Astrocyte of the hippocampus (primary cell): ENCODE measurements at places on chromosomes 5 and 9.

DNA sequence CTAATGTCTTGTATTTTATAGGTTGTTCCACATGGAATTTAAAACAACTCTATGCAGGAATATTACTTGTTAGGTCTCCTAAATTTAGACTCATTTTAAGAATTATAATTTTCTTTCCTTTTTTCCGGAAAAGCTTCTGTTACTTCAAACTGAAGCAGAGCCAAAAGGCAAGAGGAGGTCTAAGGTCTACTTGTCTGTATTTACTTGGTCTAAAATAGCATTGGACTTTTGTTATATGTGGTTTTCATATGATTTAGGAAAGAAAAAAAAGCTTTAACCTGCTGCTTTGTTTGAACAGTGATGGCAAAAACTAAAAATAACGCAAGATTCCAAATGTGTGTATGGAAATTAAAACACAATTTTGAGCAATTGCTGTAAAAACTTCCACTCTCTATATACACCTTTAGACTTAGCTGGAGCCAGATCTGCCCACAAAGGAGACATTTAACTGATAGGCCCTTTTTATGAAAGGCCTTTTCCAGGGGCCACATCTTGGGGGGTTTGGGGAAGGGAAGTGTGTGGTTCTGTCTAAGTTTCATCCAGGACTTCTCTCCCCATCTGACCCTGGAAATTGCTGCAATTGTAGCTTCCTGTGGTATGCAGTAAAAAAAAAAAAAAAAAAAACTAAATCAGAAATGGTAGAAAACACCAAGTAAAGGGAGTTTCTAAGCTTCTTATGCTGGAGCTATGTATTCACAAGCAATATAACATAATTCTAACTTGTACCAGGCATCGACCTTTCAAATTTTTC is 307.7 kb upstream of the MEF2C start:
- no peak for DNase-seq

GRCh38 chr9:124339603-124340146 is 75.6 kb downstream of the PSMB7 start:
- no peak for DNase-seq

GRCh38 chr5:123438902-123439301 is 15.7 kb upstream of the CEP120 start:
- no peak for DNase-seq

DNA sequence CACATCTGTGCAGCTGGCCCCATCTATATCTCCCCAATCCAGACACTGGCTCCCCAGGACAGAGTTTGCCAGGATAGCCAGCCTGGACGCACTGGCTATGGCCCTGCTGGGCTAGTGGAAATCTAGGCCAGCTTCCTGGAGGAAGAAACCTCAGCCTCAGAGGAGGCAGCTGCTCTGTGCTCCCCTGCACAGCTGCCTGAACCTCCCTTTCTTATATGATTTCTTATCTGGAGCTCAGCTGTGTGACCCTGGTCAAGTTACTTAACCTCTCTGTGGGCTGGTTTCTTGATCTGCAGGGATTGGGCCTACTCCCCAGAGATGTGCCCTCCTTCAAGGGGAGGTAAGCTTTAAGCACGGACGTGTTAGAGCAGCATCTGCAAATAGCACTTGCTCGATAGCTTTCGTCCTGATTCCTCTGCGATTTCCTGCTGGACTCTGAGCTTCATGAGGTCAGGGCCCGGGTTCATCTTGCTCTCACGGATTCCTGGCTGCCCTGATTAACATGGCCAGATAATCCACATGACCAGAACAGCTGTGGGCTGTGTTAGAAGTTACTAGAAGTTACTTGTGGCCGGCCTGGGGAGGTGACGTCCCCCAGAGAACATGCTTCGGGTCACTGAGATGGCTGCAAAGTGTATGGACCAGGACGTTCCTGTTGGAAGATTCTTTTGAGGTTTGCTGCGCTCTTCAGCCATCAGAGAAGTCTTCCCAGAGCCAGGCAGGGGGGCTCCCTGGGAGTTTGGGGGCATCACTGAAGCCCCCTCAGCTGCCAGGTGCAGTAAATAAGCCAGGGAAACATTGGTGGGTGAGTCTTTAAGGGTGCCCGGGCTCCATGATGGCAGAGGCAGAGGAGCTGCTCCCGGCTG is 14.5 kb downstream of the C9orf50 start:
- DNase-seq = no peak

GRCh38 chr5:76662521-76662920 is 39.3 kb upstream of the F2RL2 start:
- no peak for DNase-seq

DNA sequence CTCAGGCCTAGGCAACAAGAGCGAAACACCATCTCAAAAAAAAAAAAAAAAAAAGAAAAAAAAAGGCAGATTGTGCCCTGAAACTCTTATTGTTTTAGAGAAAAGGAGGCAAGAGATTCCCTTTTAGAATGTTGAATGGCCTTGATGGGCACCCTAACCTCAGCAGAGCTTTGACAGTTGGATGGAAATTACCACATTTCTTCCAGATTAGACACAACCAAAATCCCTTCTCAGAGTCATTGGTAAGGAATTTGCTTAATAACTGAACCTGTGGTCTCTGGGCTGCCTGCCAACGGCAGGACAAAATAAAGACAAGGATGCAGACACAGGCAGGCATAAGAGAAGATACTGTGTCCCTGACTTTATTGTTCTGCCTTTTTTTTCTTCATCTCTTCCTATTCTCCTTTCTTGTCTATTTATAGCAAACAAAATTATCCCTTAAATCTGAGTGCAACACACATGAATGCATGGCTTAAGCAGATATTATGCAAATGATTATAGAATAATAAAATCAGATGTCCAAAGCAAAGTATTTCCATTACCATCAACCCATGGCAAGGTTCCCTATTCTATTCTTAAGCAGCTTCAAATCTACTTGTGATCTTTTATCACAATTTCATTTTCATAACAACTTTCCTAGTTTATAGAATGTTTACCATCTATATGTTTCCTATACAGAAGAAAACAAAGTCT is 37.3 kb upstream of the TRIO start:
- peak; percentile 96 for DNase-seq

GRCh38 chr5:89064736-89065135 is 181.8 kb upstream of the MEF2C start:
- DNase-seq = no peak

GRCh38 chr5:14062178-14062577 is 81.0 kb upstream of the TRIO start:
- DNase-seq = peak; percentile 81

DNA sequence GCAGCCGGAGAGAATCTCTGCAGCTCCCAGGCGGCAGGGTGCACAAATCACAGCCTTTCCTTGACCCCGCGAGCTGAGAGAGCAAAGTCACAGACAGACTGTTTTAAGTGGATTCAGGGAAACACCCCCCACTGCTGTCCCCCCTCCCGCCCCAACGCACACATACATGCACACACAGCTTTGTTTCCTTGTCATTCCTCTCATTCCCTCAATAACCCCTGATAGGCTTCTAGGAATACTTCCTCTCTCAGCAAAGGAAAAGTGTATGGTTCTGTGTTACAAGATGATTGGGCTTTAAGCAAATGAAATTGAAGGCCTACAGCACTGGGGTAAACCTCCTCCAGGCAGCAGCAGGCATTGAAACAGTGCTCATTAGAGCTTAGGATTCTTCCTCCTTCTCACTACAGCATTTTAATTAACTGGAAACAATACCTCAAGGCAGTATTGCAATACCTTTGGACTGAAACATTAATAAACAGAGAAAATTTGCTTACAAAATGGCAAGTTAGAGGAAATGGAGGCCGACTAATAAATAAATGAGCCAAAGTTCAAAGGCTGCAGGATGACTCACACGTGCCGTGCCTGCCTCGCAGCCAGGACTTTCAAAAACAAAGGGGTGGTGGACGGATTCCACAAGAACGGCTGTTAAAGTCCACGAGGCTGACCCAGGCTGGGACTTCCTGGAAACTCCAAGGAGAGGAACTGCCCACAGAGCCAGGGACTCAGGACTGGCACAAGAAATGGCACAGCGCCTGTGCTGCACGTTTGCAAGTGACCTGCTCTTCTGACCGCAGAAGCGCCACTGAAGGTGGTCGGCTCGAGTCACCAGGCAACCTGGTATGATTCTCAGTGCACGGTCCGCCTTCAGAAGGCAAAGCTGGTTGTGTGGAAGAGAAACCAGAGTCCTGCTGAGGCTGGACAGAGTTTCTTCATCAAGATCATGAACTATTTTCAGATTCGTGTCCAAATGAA is 236.2 kb downstream of the SYK start:
- peak; percentile 75 for DNase-seq

DNA sequence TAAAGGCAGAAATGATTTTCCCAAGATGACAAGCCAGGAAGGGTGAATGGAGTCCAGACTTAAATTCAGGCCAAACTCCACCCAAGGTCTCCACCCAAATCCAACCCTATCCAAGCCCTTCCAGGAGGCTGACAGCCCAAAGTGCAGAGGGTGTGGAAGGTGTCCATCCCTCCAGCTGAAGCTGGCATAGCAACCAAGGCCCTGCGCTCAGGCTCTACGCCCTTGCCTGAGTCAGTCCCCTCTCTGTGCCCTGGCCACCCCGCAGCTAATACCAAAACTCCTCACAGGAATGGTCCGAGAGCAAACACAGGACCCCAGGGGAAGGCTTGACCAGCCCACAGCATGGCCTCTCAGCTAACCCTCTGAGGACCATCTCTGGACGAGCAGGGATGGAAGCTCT is 2.1 kb downstream of the SEPTIN8 start:
- no peak for DNase-seq

DNA sequence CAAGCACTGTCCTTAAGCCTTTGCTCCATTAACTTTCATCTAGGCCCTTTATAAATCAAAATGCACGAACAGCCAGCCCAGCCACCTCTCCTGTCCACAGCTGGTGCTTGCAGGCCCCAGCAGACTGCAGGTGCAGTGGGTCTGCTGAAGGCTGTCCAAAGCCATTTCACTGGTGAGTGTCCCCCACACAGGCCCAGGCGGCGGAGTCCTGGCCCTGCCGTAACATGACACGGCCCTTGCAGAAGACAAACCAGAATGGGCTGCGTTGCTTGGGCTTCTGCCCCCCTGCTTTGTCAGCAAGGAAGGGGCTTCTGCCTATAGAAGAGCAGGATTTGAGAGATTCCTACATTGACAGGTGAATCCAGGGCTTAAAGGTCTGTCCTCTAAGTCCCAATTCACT is 188.6 kb downstream of the NR3C1 start:
- no peak for DNase-seq

- no peak for DNase-seq
These were observed 372.4 kb upstream of the DMAC1 start for GRCh38 chr9:8172000-8172399.

GRCh38 chr9:114313186-114313585 is 9.7 kb upstream of the ORM1 start:
- no peak for DNase-seq

DNA sequence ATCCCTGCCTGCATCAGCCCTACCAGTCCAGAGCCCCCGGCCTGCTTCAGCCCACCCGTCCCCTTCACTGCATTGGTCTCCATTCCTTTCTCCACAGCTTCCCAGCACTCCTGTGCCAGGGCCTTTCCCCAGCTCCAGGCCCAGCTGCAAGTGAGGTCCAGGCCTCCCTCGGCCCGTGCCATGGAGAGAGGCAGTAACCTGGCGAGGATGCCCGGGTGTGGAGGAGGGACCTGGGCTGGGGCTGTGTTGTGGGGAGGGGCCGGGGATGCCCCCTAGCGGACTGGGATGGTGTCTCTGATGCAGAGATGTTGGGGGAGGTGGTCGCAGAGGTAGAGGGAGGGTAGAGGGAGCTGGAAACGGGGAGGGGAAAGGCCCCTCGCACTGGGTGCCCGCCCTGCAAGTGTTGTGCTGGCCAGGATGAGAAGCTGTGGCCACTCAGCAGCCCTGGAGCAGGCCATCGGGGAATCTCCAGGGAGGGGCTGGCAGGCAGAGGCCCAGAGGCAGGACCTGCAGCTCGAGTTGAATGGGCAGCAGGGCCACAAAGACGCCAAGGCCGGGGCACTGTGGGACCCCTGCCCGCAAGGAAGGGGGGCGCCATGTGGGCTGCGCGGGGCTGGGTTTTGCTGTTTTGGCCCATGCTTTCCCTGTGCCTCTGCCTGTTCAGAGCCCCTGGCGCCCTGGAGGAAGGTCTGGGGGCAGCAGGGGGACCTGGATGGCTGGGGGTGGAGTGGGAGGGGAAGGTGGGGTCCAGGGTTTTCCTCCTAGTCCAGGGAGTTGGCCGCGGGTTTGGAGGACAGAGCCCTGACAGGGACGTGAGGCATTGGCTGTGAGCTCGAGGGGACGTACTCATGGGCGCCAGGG is 26.0 kb upstream of the NKD2 start:
- DNase-seq = no peak

DNA sequence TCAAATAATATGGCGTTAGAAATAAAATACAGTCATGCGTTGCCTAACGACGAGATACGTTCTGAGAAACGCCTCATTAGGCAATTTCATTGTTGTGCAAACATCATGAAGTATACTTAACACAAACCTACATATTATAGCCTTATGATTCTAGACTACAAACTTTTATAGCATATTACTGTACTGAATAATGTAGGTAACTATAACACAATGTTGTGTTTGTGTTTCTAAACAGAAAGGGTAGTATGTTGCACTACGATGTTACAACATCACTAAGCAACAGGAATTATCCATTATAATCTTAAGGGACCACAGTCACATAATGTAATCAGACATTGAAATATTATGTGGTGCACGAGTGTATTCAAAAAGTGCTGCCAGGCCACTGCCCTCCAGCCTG is 3.0 kb upstream of the SMC2 start:
- DNase-seq = no peak

DNA sequence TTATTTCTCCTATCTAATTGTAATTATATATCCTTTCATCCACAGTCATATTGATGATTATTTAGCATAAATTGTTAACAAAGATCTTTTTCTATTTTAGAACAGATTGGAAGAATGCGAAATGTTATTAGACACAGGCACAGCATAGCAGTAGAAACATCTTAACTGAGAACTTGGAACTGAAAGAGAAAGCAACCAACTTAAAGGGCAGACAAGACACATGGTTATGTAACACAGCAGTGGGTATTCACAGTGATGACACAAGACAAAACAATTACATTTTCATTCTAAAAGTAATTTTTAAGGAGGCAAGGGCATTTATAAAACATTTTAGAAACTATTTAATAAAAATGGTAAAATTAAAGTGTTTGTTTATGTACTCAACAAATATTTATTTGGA is 57.7 kb upstream of the MEF2C start:
- no peak for DNase-seq

DNA sequence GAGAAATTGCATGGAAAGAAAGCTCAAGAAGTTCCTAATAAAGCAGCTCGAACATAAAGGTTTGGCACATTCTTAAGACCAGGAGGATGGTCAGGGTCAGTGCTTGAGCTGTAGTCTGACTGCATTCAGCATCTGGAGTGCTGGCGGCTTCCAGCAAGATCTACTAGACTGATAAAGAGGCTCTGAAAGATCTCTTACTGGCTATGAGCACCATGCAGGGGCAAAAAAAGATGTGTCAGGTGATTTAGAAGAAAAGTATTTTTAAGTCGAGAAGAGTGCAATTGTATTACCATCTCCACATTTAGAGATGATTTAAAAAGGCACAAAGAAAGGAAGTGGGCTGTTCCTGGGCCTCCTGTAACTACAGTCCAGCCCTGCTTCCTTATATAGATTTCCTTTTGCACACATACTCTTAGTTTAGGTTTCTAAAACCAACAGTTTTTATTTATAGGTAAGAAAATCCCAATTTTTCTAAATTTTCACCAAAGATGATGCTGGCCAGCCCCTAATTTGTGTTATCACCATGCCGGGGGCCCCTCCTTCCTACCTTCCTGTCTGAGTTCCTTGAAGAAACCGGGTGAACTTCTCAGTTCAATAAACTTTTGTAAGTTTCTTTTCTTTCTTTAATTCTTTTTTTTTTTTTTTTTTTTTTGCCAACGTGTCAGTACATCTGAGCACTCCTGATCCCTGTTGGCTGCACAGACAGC is 65.9 kb upstream of the PLPP1 start:
- peak; percentile 49 for DNase-seq

GRCh38 chr9:123834889-123835562 is 94.9 kb downstream of the DENND1A start:
- peak; percentile 44 for DNase-seq

- no peak for DNase-seq
These were observed 34.4 kb downstream of the RABGAP1 start for GRCh38 chr9:122975196-122975595.
